ENCODE measurements at places on chromosomes 13 and 19.
A peak's percentile ranks its signal among the peaks of the same experiment; 100 is the strongest.

DNA sequence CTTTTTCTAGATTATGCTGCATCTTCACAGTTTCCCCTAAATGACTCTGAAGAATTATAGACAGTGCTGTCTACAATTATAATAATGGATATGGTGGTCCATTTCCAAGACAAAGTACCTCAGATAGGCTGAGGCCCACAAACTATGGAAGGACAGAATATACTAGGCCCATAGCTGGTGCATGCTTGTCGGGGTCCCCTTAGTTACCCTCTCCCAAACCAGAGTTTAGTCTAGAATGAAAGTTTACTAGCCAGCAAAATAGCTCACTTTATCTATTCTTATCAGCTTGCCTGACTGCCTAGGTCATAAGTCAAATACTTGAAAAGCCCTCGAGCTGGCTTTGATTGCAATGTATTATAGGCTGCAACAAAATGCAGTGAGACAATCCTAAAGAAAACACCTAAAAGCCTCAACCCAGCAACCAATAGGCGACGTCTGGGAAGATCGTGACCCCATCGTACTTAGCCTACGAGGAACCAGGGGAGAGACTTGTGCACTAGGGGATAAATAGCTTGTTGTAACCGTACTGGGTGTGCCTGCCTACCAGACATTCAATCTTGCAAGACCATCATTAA, 785 bp upstream of the IGFL2 start:
- no peak for DNase-seq

- DNase-seq = no peak
Measured at GRCh38 chr19:51600940-51601580, 29.1 kb downstream of the SIGLEC5 start.

DNA sequence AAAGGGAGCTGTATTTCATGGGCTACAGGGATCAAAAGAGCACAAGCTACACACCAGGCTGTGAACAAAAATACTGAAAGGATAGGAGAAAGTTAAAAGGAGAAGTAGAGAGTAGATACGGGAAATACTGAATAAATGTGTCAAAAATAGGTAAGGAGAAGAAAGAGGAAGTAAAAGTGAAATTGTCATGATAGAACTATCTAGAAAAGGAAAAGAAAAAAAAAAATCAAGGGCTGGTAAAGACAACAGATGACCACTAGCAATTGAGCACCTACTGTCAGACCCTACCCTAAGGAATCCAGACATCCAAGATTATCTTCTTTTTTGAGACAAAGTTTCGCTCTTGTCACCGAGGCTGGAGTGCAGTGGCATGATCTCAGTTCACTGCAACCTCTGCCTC, 4.8 kb downstream of the RUBCNL start:
- no peak for DNase-seq

DNA sequence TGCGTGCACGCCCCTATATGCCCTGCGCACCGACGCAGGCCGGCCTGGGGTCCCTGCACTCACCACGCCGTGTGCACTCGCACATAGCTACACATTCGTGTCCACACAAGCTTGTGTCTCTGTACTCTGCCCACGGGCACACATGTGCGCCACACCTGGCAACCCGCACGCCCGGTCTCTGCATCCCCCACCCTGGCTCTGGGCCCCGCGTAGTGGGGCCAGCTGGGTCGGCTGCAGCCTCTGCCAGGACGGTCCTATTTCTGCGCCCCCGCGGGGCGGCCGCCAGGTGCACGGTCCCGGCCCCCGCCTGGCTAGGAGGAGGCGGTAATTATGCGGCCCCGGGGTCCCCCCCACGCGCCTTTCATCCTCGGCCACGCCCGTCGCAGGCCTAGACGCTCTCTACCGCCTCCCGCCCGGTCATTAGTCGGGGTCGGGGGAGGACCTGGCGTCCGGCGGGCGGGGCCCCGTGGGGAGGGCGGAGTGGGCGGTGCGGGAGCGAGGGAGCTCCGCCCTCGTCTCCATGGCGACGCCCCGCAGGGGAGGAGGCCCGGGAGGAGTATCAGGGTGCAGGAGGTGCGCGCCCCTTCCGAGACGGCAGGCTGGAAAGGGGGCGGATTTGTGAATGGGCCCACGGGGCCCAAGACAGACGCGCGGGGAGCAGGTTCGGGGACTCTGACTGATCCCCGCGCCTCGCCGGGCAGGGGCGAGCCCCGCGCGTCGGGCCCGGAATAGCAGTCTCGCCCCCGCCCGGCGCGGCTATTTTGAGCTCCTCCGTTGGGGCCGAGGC, 2.8 kb upstream of the CIRBP start:
- DNase-seq = peak; percentile 65

DNA sequence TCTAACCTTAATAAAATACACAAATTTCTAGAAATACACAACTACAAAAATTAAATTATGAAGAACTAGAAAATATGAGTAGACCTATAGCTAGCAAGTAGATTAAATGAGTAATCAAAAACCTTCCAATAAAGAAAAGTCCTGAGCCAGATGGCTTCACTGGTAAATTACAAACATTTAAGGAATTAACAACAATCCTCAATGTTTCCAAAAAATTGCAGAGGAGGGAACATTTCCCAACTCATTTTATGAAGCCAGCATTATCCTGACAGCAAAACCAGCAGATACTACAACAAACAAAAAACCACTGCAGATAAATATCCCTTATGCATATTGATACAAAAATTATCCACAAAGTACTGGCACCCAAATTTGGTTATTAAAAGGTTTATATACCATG, 230.9 kb downstream of the COG6 start:
- DNase-seq = no peak

DNA sequence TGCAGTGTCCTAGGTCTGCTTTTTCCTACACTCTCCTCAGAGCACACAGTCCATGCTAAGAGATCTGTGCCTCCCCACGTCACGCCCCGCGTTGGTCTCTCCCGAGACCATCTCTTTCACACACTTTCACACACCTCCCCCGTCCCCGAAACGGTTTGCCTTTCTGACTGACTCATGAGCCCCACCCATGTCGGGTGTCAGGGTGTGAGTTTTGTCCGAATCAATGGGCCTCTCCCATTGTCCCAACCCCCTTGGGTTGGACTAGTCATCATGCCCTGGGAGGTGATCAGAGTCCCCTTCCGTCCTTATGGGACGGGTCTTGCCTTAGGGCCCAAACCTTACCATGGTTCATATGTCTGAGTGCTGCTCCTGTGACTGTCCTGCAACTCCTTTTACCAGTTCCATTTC, 214.0 kb upstream of the HTR2A start:
- DNase-seq = no peak

GRCh38 chr13:27269114-27269665, 1.4 kb upstream of the RASL11A start:
- no peak for DNase-seq

DNA sequence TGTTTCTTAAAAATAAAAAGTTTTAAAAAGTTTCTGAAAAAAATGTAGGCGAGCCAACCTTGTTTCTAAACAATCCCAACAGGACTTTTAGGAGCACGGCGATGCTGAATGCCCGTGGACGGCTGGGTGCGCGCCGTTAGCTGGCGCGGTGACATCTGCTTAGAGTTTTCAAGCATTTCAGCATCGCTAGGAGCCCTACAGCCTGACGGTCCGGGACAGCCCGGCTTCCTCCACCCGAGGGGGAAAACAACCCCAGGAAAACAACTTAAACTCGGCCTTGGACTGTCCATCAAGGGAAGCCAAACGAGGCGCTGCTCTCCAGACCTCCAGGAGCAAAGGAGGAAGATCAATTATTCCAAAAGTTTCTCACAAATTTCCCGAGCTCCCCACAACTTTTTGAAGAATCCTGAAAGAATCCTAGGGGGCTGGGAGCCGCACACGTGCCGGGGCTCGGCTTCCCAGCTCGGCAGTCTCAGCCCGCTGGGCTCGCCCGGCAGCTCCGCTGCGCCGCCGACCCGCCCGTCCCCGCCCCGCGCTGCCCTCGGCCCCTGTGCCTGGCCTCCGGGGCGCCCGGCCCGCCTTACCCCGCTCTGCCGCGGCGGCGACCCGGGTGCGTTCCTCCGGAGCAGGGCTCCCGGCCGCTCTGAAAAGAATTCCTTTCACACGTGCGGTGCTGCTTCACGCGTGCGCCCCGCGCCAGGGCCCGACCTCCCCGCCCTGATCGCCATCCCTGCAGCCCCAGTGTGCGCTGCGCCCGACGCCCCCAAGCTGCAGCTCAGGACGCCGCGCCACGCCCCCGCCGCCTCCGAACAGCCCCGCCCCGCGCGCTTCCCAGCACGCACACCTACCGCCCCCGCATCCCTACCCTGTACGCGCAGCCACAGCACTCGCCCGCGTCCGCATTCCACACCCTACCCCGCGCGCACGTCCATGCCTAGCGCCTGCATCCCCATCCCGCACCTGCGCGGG, at the start of gene GJA3:
GJA3 (minus strand) TSS at position 747 of the 969 bp plus-strand sequence. CDS start 17,764 bp downstream, outside the sequence.
- DNase-seq = no peak

GRCh38 chr13:42396901-42397655, 125.1 kb downstream of the AKAP11 start:
- no peak for DNase-seq

DNA sequence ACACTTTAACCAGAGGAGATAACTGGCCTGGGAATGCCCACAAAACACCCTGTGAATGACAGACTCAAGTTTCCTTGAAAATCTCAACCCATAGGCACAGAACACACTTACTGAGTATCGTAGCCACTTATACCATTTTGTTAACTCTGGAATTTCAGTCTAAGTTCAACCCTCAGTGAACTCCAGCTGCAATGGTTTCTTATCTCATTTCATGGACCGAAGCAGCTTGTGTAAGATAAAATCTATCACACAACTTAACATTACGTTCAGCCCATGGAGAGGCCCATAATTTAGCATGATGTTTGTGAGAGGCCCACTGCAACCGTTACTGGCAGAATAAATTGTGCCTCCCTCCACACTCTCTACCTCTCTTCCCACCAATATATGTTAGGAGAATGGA, 323.0 kb downstream of the DNAJC15 start:
- no peak for DNase-seq

DNA sequence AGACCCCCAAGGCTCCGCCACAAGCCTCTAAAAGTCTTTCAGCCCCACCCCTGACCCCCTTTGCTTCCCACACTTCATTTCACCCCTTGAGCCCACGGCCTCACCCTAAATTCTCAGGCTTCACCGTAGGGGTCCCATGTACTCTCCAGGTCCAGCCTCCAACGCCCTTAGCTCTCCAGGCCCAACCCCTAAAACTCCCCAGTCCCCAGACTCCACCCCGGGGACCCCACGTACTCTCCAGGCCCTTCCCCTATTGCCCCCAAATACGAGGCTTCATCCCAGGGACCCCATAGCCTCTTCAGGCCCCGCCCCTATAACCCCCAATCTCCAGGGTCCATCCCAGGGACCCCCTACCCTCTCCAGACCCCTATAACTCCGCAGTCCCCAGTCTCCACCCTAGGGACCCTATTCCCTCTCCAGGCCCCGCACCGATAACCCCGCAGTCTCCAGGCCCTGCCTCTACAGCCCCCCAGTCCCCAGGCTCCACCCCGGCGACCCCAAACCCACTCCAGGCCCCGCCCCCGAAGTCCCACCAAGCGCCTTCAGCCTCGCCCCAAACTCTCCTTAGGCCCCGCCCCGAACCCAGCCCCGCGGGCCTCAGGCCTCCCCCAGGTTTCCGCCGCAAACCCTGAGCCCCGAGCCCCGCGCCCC, 619 bp downstream of the MED16 start:
- no peak for DNase-seq

GRCh38 chr13:25971459-25972145, 80.2 kb downstream of the SHISA2 start:
- no peak for DNase-seq

DNA sequence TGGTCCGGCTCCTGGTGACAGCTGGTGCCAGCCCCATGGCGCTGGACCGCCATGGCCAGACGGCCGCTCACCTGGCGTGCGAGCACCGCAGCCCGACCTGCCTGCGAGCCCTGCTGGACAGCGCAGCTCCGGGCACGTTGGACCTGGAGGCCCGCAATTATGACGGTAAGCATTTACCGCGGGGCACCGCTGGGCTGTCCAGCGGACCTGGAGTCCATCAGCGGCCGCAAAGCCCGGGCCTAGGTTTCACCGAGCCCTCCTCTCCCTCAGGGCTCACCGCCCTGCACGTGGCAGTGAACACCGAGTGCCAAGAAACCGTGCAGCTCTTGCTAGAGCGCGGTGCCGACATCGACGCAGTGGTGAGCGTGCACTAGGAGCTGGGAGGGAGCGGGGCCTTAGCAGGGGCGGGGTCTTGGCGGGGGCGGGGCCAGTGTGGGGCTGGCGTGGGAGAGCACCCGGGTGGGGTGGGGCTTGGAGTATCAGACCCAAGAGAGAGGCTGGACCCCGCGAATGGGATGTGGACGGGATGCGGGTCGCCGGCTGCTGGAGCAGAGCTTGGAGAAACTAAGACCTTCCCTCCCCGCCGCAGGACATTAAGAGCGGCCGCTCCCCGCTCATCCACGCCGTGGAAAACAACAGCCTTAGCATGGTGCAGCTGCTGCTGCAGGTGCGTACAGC, 8.7 kb downstream of the BCL3 start:
- no peak for DNase-seq

DNA sequence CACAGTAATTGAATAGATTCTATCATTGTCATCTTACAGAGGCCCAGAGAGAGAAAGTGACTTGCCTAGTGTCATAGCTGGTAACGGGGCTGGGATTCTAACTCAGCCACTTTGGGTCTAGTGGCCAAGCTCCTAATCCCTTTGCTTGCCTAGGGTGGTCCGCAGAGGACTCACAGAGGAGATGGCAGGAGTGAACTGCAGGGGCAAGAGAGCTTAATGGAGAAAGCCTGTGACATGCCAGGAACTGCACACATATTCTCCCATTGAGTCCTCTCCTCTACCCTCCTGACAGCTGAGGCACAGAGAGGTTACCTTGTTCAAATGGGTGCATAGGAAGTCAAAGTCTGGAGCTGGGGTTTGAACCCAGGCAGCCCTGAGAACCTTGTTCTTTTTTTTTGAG, 2.7 kb downstream of the LSR start:
- DNase-seq = no peak

- no peak for DNase-seq
Measured at GRCh38 chr13:69094485-69094884, 1013.1 kb upstream of the ATXN8OS start.

- DNase-seq = no peak
Measured at GRCh38 chr19:33278023-33278402, 24.3 kb downstream of the CEBPA start.

DNA sequence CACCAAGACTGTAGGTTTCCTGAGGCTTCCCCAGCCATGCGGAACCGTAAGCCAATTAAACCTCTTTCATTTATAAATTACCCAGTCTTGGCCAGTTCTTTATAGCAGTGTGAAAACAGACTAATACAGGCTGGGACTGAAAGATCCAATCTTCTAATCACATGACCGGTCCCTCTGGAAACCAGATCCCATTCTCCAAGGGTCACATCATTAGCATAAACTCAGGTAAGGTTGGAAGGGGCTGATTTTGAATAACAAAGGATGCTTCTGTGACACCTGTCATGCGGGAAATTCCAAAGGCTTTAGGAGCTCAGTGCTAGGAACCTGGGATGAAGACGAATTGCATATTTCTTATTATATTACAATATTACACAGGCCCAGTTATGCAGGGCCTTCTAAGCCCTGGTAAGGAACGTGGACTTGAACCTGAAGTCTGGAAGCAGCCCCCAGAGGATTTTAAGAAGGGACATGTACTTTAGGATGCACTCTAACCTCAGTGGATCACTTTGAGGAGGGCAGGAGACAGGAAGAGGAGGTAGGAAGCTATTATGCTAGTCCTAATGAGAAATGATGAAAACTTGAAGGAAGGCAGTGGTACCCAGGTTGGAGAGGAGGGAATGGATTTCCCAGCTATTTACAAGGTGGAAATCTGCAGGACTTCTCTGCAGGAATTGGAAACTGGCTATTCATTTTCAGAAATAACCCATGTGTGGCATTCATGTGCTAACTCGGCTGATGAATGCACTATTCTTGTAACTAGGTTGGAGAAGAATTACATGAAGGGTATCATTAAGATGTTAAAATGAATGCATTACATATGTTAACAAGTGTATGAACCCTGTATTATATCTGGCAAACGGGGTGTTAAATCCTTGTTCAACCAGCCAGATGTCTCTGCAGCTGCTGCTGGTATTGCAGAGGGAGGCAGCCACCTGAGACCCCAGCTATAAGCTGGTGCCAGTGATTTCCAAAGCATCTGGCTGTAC, 19.3 kb downstream of the TNFSF11 start:
- no peak for DNase-seq

Data from stimulated activated CD4-positive, alpha-beta T cell treated with anti-CD3 and anti-CD28 coated beads, Interleukin-15, amount 100 ng/mL, for 1 hour (primary cell).